ENCODE measurements at places on chromosomes 12 and 14.

GRCh38 chr14:92615451-92615850 is 101.9 kb downstream of the RIN3 start:
- DNase-seq, result no peak

- no peak for DNase-seq
These were observed 28.5 kb upstream of the GCH1 start for GRCh38 chr14:54931101-54931500.

GRCh38 chr14:71891970-71892369 is 40.3 kb upstream of the RGS6 start:
- DNase-seq, result no peak

- no peak for DNase-seq
These were observed 14.0 kb upstream of the MAP3K9 start for GRCh38 chr14:70823281-70823680.

- no peak for DNase-seq
These were observed 2.6 kb downstream of the LMO3 start for GRCh38 chr12:16603260-16603915.

- no peak for DNase-seq
These were observed 9.2 kb upstream of the NUAK1 start for GRCh38 chr12:106147956-106148355.

DNA sequence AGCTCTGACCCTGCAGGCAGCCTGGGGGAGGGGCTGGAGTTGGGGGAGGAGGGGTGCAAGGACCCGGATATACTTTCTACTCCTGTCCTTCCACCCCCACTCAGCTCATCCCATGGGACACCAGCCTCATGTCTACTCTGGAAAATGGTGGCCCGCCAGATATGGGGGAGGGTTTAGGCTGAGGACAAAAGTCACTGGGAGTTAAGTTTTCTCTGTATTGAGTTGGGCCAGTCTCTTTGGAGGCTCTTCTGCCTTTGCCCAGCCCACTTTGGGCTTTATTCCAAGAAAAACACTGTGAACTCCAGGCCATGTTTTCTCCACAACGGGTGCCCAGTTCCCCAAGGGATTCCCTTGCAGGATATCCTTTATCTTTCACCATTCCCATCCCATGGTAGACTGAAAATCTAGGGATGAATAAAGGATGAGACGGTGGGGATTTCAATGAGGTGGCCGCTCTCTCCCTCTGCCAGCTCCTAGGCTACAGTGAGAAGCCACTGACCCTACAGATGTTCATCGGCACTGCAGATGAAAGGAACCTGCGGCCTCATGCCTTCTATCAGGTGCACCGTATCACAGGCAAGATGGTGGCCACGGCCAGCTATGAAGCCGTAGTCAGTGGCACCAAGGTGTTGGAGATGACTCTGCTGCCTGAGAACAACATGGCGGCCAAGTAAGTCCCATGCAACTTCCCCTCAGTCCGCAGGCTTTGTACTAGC is 4.9 kb downstream of the NFATC4 start:
- DNase-seq, result no peak

DNA sequence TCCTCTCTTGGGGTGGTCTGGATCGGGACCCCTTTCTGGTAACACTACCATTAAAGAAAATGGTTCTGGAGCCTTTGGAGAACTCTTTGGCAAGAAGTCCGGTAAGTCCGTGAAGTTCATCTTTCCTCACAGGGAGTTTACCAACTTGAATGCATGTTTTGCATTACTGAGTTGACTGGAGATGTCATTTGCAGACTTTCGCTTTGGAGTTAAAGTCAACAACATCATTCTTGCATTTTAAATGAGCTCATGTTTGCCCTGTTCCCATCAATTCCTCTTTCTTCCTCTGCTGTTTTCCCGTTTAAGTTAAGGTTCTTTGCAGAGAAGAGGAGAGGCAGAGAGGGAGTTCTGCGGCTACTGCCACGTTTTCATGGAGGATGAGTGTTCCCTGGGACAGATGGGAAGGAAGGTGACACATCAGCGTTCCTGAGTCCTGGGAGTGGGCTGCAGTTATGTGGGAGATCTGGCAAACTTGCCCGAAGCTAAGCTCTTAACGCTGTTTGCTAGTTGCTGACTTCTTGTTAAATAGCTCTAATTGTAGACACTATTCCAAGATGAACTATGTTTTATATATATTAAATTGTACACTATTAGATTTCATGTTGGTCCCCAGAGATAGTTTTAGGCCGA is 18.8 kb upstream of the PRICKLE1 start:
- no peak for DNase-seq

GRCh38 chr14:105102361-105102870 is 37.2 kb upstream of the GPR132 start:
- DNase-seq, result no peak

DNA sequence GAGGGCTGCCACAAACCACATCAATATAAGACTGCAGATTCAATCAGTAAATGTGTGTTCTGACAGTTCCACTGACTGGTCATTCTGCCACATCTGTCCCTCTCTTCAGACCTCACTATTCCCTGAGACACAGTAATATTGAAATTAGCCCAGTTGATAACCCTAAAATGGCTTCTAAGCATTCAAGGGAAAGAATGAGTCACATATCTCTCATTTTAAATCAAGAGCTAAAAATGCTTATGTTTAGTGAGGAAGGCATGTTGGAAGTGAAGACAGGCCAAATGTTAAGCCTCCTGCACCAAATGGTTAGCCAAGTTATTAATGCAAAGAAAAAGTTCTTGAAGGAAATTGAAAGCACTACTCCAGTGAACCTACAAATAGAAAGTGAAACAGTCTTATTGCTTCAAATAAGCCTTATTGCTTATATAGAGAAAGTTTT is 24.5 kb upstream of the KIF21A start:
- DNase-seq, result no peak

DNA sequence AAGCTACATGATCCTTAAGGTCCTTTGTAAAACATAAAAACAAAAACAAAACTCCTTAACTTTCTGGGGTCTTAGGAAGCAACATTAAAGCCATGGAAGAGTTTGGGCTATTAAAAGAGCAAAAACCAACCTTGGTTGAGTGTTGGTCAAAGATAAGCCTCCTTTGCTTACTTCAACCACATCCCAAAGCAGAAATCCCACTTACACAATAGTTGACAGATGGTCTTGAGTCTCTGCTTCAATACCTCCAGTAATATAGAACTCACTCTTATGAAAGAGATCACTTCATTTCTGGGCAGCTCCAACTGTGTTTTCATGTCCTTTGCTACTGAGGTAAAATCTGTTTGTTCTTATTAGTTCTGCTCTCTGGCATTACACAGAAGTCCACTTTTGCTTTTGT is 125.8 kb downstream of the SLC38A4 start:
- no peak for DNase-seq

GRCh38 chr12:62588916-62589315 is 122.3 kb downstream of the MON2 start:
- DNase-seq, result no peak

- no peak for DNase-seq
These were observed 43.3 kb downstream of the PPP1R12A start for GRCh38 chr12:79891506-79892162.

DNA sequence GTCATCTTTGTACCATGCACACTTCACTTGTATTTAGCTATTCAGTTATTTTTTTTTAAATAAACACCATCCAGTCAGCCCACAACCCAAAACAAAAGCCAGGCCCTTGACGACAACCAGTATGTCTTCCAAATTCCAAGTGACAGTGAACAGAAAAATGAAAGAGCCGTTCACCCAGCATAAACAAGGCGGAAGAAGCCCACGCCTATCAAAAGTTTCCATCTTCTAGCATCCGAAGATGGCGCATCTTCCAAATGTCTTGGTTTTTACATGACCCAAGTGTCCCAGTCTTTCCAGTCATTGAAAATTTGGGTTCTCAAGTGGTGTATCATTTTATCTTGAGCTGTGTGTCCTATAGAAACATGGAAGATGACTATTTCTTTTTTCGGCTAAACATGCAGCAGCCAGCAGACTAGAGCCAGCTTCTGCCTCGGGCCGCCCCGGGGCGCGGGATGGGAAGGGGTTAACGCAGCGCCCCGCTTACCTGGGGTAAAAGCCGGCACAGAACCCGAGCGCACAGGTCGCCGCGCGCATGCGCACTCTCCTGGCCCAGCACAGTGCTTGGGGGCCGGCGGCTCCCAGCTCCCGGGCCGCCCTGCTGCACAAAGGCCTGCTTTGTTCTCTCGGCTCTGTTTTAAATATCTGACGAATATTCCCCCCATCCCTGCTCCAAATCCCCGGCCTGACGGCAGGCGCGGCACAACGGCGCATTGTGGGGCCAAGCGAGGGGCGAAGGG is 164.8 kb downstream of the ZFP36L1 start:
- DNase-seq, result no peak

- no peak for DNase-seq
These were observed 231.7 kb downstream of the ADAMTS20 start for GRCh38 chr12:43320281-43320680.

GRCh38 chr12:71662849-71663560 is 643 bp downstream of the ZFC3H1 start:
- peak; percentile 33 for DNase-seq

DNA sequence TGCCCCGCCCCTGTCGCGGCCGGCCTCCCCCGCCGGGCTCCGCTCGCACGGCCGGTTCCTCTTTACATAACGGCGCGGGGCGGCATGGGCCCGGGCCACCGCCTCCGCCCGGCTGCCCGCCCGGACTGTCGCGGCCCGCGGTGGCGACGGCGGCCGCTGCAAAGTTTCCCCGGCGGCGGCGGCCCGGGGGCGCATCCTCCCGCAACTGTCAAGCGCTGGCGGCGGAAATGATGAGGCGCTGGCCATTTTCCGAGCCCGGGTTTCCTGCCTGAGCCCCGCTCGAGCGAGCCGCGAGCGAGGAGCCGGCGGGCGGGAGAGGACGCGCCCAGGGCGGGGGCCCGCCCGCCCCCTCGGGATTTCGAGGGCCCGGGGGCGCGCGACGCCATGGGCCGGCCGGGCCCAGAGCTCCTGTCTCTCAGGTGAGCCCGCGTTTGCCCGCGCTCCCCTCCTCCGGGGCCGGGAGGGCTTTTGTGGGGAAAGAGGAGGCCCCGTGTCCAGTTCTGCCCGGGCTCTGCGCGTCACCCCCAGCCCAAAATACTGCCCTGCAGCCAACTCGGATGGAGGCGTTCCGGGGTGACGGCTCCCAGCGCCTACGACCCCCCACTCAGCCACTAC is at the start of gene SH2B3:
Gene SH2B3 (plus strand): TSS at position 65 of the 615 bp plus-strand sequence. CDS start 12,223 bp downstream, outside the sequence.
- no peak for DNase-seq

- no peak for DNase-seq
These were observed 6.8 kb upstream of the DCD start for GRCh38 chr12:54654926-54655325.

DNA sequence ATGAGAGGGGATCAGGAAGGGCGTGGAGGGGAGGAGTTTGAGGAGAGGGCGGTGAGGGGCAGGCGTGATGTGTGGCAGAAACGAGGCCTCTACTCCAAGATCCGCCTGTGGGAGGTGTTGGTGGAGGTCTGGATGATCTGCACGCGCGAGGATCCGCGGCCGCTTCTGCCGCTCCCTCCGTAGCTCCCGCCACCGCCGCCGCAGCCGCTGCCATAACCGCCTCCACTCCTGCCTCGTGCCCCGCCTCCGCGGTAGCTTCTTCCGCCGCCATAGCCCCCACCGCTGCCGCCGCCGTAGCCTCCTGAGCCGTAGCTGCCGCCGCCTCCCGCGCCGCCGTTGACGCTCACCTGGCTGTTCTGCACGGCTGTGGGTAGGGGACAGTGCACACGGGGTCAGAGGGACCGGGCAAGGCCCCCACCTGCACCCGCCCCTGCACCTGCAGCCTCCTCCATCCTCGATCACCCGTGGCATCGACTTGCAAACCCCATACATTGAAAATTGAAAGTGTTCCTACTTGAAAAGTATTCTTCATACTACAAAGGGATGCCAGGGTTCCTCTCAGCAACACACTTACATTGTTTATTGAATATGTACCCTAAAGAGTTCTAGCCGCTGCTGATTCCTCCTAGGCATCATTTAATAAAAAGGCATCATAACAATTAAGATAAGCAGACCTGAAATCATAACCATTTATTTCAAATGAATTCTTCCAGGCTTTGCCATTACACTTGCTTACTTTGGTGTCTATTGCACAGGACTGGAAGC is 11.1 kb upstream of the KRT1 start:
- DNase-seq, result no peak

DNA sequence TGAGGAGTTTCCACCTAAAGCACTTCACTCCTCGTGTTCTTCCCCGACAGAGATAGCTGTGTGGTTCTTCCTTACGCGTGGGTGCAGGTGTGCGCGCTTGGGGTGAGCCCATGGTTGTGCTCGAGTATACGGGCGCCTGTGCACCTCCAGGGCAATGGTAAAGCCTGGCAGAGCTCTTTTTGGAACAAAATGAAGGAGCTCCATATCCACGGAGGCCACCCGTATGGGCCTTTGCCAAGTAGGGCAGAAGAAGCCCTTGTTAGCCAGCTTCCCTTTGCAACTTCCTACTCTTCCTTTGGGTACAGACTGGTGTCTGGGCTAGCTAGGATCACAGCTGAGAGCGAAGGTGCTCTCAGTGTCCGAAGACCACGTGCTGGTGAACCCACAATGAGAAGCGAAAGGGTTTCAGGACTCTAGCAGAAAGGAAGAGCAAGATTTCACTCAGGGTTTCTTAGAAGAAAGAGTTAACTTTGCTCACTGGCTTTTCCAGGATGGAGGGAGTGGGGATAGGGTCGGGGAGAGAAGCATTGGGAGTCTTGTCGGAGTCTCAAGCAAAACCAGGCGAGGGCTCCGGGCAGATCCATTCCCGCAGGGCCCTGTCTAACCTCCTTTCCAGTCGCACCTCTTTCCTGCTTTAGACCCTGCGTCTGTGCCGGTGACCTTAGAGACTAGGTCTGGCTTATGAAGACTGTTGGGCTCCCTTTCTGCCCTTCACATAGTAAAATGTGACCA is 960 bp upstream of the LRFN5 start:
- DNase-seq, result no peak

- no peak for DNase-seq
These were observed 11.1 kb downstream of the BCL11B start for GRCh38 chr14:99260587-99261551.

- no peak for DNase-seq
These were observed 70.4 kb downstream of the KITLG start for GRCh38 chr12:88509851-88510250.

DNA sequence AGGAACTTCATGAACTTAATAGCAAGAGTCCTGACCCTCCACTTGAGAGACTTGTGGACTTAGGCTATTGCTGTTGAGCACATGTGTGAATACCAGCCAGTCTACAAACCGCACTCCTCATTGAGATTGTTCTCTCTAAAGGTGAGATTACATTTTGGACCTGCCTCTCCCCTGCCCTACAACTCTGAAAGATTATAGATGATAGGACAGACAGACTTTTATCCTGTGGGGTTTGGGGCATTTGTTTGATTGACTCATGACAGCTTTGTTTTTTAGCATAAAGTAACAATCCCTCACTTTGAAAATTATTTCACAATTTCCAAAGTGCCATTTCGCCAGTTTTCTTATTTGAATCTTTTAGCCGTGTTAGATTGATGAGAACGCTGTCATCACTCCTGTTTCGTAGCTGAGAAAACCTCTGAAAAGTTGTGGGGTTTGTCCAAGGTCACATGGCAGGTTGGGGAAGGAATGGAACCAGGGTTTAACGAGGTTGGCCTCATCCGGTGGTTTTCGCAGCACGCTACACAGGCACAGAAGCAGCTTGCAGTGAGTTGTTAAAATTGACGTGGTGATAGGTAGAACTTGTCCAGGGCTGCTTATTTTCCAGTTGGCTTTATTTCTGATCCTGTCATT is 836 bp downstream of the EVL start:
- peak; percentile 82 for DNase-seq

- DNase-seq, result peak; percentile 62
These were observed 19.1 kb downstream of the BBOF1 start for GRCh38 chr14:74038020-74038859.

Data from AML-193 (cell line).